ENCODE measurements at places on chromosomes 2 and 18. TPM values are rescaled to one million over a fixed set of nuclear protein-coding genes. Genes with fewer than 3 reads are reported as not detected.

The ANKRD39 gene
- 12.7 TPM for total RNA-seq

DNA sequence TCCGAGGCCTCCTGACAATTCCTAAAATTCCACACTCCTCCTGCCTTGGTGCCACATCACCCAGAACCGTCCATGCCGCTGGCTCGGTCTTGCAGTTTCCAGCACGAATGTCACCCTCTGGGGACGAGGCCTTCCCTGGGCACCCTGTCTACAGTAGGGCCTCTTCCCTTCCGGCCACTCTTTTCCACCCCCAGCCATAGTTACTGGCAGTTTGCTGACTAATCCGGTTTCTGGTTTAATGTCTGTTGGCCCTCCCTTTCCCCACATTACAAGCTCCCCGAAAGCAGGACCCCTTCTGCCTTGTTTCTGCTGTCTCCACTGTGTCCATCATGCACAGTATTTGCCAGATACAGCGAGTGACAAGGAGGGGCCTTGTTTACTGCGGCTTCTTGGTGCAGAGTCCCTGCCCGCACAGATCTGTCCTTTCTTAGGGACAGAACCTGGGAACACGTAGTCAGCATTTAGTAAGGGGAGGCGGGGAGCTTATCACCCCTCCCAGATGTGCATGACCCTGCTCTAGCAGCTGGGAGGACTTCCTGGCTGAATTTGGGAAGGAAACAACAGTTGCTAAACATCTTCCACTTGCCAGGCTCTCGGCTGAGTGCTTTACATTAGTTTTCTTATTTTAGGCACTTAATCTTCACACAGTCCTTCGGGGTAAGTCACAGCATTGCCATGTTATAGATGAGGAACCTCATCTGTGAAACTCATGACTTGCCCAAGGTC is 23.6 kb upstream of the CATIP start:
- H3K4me1 ChIP-seq = peaks cover 54% of the 10 kb centered on the region
- DNase-seq = no peak
- no peaks in the 10 kb centered on the region for H3K27me3 ChIP-seq
- no peaks in the 10 kb centered on the region for H3K36me3 ChIP-seq
- H3K27ac ChIP-seq = peak overlapping the region; percentile 6

DNA sequence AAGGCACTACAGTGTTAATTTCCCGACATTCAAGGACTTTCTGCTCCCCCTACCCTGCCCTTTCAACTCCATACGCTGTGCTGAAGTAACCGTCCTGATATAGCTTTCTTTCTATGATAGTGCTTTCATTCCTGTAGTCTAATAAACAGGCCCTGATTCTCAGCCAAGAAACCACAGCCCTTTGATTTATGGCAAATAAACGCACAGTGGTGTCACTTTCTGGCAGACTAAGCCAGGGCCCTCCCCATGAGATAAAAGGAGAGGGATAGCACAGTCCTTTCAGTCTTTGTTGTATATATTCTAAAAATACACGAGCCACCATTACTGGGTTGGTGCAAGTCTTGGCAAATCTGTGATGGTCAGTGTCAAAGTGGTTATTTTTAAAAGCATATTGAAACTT is 291.2 kb downstream of the ALPK2 start:
- H3K27me3 ChIP-seq = no peaks in the 10 kb centered on the region
- H3K27ac ChIP-seq = no peak overlapping the region
- H3K4me3 ChIP-seq = no peak overlapping the region
- DNase-seq = no peak

- H3K4me1 ChIP-seq = no peaks in the 10 kb centered on the region
- H3K27ac ChIP-seq = no peak overlapping the region
- H3K4me3 ChIP-seq = no peak overlapping the region
- H3K36me3 ChIP-seq = no peaks in the 10 kb centered on the region
- no peak for DNase-seq
- H3K27me3 ChIP-seq = peaks cover 5% of the 10 kb centered on the region
Observed at GRCh38 chr2:21195326-21195725, 71.6 kb downstream of the TDRD15 start.

DNA sequence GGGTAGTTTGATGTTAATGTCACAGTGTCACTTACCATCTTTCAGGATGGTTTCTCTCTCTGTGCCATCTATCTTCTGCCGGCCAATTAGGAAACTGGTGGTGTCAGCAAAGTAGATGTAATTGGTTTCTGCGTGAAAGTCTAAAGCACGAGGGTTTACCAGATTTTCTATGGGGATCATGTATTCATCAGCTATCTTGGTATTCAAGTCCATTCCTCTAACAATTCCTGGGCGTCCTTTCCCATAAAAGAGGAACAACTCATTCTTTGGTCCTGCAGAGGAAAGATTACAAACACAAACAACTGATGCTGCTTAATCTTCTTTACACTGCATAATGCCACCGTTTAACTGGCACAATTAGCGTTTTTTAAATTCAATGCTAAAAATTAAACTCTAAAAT is 1081.9 kb downstream of the LRP1B start:
- no peak overlapping the region for H3K27ac ChIP-seq
- no peaks in the 10 kb centered on the region for H3K4me1 ChIP-seq
- no peaks in the 10 kb centered on the region for H3K36me3 ChIP-seq
- no peak overlapping the region for H3K4me3 ChIP-seq
- DNase-seq = no peak
- H3K27me3 ChIP-seq = no peaks in the 10 kb centered on the region

- H3K4me1 ChIP-seq = no peaks in the 10 kb centered on the region
- no peaks in the 10 kb centered on the region for H3K27me3 ChIP-seq
- H3K36me3 ChIP-seq = no peaks in the 10 kb centered on the region
- H3K4me3 ChIP-seq = no peak overlapping the region
Observed at GRCh38 chr2:107102176-107102575, 216.2 kb upstream of the ST6GAL2 start.

DNA sequence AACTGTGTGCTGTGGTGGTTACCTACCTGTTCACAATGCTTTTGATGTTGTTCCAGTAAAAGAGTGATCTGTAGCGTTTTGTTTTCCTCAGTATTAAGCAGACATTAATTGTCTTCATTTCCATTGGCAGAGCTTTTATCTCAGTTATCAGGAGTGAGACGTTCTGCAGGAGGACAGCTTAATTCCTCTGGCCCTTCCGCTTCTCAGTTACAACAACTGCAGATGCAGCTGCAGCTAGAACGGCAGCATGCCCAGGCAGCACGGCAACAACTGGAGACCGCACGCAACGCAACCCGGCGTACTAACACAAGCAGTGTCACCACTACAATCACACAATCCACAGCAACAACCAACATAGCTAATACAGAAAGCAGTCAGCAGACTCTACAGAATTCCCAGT is 78.3 kb downstream of the KCMF1 start:
- no peak overlapping the region for H3K27ac ChIP-seq
- H3K4me3 ChIP-seq = no peak overlapping the region
- no peaks in the 10 kb centered on the region for H3K27me3 ChIP-seq

DNA sequence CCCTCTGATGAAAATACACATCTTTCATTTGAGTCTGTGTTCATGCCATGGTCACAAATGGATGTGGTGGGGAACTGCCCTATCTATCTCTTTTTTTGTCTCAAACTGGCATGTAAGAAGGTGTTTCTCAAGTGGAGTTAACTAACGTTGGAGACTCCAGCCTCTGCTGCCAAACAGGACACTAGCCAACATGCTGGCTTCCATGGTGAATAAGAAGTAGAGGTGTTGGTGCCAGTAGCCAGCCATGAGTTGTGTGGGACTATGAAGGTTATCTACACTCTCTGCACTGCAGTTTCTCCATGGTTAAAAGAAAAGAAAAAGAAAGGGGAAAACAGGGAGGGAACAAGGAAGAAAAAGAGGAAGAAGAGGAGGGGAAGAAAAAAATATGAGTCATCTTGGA is 149.0 kb upstream of the TMEM200C start:
- H3K36me3 ChIP-seq = peaks cover 13% of the 10 kb centered on the region
- H3K27ac ChIP-seq = no peak overlapping the region
- no peaks in the 10 kb centered on the region for H3K4me1 ChIP-seq
- H3K4me3 ChIP-seq = no peak overlapping the region
- DNase-seq = no peak

DNA sequence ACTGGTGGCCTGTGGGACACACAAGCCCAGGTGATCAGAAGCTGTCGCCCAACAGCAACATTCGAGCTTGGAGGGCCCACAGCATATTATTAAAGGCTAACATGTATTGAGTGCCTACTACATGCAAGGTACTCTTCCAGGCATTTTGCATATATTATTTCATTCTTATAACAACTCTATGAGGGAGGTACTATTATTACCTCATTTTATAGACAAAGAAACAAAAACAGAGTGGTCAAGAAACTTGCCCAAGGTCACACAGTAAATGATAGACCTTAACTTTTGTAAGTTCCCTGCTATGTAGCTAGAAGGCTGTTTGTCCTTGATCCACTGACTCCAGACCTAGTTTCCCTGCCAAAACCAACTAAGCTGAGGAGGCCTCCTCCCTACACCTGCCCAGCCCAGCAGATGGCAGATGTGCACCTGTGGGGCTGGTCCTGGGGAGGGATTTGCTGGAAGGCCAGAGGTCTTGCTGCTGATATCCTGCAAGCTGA is 35.7 kb downstream of the KANSL3 start:
- no peak overlapping the region for H3K4me3 ChIP-seq
- H3K36me3 ChIP-seq = peaks cover 86% of the 10 kb centered on the region
- no peaks in the 10 kb centered on the region for H3K27me3 ChIP-seq
- H3K27ac ChIP-seq = no peak overlapping the region
- DNase-seq = no peak
- no peaks in the 10 kb centered on the region for H3K4me1 ChIP-seq

The LRRC30 gene
- not detected for total RNA-seq

- H3K36me3 ChIP-seq = peaks cover 15% of the 10 kb centered on the region
- no peaks in the 10 kb centered on the region for H3K27me3 ChIP-seq
- peak overlapping the region; percentile 68 for H3K27ac ChIP-seq
- H3K4me3 ChIP-seq = peak overlapping the region; percentile 94
Observed at GRCh38 chr18:22932885-22933205, 283 bp upstream of the RBBP8 start.

The IMPACT gene
- 11.6 TPM for total RNA-seq

DNA sequence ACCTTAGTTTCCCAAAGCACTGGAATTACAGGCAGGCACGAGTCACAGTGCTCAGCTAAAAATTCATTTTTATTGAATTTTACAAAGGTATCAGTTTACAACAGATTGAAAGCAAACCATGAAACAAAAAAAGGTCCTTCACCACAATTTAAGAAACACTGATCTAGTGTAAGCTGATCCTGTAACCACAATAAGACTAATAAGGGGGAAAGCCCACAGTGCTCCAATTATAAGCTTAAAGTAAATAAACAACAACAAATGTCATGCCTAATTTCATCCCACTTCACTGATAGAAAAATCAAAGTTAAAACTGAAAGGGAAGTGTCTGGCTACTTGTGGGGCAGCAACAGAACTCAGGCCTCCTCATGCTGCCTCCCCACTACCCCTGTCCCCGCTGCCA is 49.2 kb downstream of the ICA1L start:
- peaks cover 14% of the 10 kb centered on the region for H3K4me1 ChIP-seq
- H3K27ac ChIP-seq = peak overlapping the region; percentile 61
- no peaks in the 10 kb centered on the region for H3K36me3 ChIP-seq
- no peak overlapping the region for H3K4me3 ChIP-seq

DNA sequence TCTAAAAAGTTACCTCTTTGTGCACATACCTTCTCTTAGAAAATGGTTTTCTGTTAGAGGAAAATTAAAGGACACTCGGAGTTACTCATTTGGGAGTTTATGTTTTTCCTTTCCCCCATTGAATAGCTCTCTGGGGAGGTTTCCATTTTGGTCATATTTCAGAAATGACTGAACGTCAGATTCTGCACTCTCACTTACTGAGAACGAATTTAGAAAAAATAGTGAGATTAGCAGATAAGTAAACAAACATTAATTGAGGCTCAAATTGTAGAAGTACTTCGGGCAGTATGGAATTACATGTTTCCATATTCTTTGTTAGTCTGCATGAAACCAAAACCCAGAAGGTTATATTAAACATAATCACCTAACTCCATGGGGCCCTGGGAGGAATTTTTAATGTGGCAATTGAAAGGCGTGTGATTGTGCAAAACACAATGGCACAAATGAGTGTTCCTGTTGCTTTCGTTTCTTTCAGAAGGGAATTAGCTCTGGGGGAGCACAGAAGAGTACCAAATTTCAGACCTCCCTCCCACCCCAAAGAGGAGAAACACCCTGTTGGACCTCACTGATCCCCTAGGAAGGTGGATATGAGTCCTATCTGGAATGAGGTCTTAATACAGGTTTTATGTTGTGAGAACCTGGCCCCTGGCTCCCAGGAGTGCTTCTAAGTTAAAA is 212.3 kb downstream of the BCL2 start:
- no peaks in the 10 kb centered on the region for H3K27me3 ChIP-seq
- peaks cover 37% of the 10 kb centered on the region for H3K4me1 ChIP-seq
- H3K4me3 ChIP-seq = peak overlapping the region; percentile 73

- H3K36me3 ChIP-seq = no peaks in the 10 kb centered on the region
- no peaks in the 10 kb centered on the region for H3K4me1 ChIP-seq
- H3K27ac ChIP-seq = no peak overlapping the region
- DNase-seq = no peak
- no peaks in the 10 kb centered on the region for H3K27me3 ChIP-seq
- H3K4me3 ChIP-seq = no peak overlapping the region
Observed at GRCh38 chr2:147320146-147320545, 524.7 kb upstream of the ACVR2A start.

The RNF144A gene
- total RNA-seq = 0.56 TPM

- H3K4me1 ChIP-seq = peaks cover 10% of the 10 kb centered on the region
- no peak overlapping the region for H3K4me3 ChIP-seq
- H3K27me3 ChIP-seq = peaks cover 2% of the 10 kb centered on the region
- H3K27ac ChIP-seq = no peak overlapping the region
Observed at GRCh38 chr2:32910883-32911598, 35.7 kb upstream of the LTBP1 start.

The LRP2 gene
- not detected for total RNA-seq

The SCYGR3 gene
- total RNA-seq = not detected

DNA sequence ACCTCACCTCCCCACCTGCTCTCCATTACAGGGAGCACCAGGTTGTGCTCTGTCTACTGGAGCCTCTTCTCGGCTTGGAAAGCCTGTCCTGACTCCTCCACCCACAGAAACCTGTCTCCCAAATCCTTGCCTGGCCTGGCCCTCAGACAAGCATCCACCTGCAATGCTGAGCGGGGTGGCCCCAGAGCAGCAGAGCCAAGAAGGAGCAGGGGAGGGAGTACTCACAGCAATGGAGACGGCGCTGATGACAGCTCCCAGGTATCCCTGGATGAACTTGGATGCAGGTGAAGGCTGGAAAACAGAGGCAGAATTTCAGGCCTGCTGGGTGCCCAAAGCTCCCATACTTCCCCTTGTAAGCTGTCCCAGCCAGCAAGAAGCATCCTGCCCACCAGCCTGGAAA is 72.8 kb downstream of the SFXN5 start:
- DNase-seq = no peak
- no peak overlapping the region for H3K4me3 ChIP-seq
- no peak overlapping the region for H3K27ac ChIP-seq
- no peaks in the 10 kb centered on the region for H3K27me3 ChIP-seq
- H3K36me3 ChIP-seq = no peaks in the 10 kb centered on the region

DNA sequence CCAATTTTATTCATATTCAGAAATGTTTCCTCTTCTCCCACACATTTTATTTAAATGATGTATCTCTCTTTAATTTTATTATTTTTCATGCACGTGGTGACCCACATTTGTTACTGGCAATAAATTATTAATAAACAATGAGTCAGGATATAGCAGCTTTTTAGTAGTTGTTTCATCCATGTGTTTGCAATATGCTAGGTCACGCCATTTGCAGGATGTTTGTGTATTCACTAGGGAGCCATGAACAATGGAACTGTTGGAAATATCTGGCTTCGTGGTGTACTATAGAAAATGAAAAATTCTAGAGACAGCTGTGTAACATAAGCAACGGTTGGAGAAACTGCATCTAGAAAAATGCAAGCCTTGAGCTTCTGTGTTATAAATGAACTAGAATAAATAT is 176.0 kb upstream of the COL3A1 start:
- H3K4me1 ChIP-seq = no peaks in the 10 kb centered on the region
- no peaks in the 10 kb centered on the region for H3K36me3 ChIP-seq
- no peak overlapping the region for H3K4me3 ChIP-seq
- no peaks in the 10 kb centered on the region for H3K27me3 ChIP-seq
- DNase-seq = no peak

All from activated B cell treated with CpG ODN at 0.5 μM for 24 hours (primary cell).